Heart right ventricle (tissue), 16 donors: ENCODE measurements at places on chromosomes 1 and 21. TPM values are rescaled to one million over a fixed set of nuclear protein-coding genes. Genes with fewer than 3 reads are reported as not detected.

GRCh38 chr1:74247881-74248528, 12.8 kb downstream of the TNNI3K start:
- no peak for DNase-seq

Gene TFF3
- 7.9 TPM for polyA plus RNA-seq

DNA sequence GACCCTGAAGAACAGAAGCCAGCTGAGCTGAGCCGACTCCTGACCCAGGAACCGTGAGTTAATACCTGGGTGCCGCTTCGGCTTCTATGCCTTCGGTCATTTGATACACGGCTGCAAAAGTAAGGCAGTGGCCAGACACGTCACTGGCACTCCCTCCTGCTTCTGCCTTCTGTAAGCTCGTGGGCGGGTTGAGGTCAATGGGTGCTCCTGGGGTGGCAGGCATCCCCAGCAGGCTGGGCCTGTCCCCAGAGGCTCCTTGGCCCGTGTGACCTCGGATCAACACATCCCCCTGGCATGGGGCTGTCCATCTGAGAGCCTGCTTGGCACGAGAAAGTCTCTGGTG, 35.7 kb upstream of the COL6A1 start:
- no peak for DNase-seq

Gene ZNF648
- not detected for polyA plus RNA-seq

GRCh38 chr1:206739411-206740076, 31.0 kb upstream of the IL19 start:
- no peak for DNase-seq

DNA sequence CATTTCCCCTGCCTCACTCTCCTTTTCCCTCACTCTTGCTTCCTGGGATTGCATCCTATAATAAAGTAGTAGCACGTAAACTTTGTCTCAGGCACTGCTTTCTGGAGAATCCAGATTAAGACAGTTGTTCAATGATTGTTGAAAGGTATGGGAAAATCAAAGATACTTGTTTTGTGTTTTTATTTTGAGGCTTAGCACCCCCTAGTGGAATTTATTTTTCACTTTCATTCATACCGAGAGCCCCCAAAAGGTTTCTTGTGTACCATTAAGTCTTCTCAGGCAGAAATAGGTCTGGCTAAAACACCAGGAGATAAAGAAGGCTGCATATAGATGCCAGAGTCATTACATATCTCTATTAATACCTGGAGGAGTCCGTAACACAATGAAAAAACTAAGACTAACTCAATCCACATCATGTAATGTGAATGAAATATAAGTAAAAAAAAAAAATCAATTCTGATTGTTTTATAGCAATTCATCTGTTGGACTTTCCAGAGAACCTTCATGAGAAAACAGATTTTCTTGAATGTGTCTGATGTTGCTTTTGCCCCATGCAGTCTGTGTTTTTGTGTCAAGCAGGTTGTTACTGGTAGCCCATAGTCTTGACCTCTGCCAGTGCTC, 103.5 kb downstream of the RPE65 start:
- no peak for DNase-seq

Gene SMCP
- polyA plus RNA-seq: not detected

GRCh38 chr1:109274533-109275476, 8.1 kb downstream of the PSRC1 start:
- DNase-seq: no peak

DNA sequence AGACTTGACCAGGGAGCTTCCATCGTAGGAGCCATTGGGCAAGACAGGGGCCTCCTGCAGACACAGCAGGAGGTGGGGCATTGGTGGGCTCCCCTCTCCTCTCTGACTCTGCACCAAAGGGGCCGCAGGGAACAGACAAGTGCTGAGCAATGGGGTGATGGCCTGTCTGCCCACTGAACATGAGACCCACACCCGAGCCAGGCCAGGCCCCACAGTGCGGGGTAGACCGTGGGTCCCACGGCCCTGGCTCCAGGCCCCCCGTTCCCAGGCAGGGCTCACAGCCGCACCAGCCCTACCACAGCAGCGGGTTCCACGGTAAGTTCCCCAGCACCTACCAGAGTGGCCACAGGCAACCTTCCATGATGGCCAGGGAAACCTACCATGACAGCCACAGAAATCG, 45.9 kb downstream of the CHD5 start:
- peak; percentile 5 for DNase-seq

Gene OR10K1
- polyA plus RNA-seq: not detected

GRCh38 chr1:60065199-60065598, 8.4 kb downstream of the C1orf87 start:
- no peak for DNase-seq
